ENCODE measurements at places on chromosomes 2 and 18.

GRCh38 chr2:97739020-97739892 lies 25.9 kb downstream of the ZAP70 start:
- no peak for DNase-seq

DNA sequence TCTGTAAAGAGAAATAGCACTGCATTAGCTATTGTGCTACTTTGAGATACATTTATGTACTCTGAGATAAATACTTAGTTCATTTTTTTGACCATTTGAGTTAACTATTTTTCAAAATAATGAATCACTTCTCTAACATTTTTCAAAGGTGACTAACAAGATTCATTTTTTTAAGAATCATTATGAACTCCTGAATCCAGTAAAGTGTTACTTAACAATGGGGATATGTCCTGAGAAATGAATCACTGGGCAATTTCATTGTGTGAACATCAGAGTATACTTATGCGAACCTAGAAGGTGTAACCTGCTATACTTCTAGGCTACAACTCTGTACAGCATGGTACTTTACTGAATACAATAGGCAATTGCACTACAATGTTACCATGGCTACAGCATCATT lies 355.8 kb downstream of the ARL6IP6 start:
- DNase-seq, result no peak

DNA sequence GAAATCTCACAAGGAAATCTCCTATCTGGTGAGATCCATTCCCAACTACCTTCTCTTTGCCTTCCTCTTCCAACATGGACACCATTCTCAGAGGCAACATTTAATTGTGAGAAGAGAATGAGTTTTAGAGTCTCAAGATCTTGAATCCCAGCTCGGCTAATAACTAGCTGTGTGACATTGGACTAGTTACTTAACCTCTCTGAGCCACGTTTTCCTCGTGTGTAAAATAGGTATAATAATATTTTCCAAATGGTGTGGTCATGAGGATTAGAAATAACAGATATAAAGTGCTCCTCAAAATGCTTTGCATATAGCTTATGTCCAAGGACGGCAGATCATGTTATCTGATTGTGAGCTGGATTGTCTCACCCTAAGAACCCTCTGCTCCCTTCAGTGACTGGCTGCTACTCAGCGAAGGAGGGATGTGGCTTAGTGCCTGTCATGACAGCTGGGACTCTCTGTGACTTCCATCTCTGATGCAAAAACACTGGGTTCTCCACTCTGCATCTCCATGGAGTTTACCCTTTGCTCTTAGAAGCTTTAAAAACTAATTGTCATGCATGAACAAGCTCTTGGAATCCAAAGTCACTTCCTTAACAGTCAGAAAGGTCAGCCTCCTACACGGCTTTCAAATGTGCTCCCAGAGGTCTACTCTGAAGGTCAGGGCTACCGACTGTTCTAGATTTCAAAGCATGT lies 38.4 kb upstream of the MRPL19 start:
- DNase-seq, result no peak

- DNase-seq, result no peak
Observed at GRCh38 chr2:178205853-178206521, 11.7 kb downstream of the OSBPL6 start.

GRCh38 chr18:31831903-31832302 lies 71.2 kb upstream of the SLC25A52 start:
- DNase-seq, result no peak

- DNase-seq, result no peak
Observed at GRCh38 chr2:127678991-127679390, 3.7 kb upstream of the LIMS2 start.

DNA sequence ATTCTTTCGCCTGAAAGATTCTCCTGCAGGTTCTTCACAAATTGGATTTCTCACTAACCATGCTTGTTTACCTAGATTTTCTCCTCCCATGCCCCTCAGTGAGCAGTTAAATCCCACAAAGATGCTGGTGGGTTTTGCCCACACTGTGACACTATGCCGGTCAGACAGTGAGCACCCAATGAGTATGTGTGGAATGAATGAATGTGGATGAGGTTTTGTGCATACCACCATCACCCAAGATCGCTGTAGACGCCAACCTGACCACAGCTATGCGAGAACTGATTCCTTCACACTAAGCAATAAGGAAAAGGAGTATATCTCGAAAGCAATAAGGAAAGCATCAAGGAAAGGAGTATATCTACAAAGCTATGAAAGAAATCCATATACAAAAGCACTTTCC lies 116.7 kb downstream of the PID1 start:
- no peak for DNase-seq

- no peak for DNase-seq
Observed at GRCh38 chr2:26970928-26971627, 641 bp downstream of the MAPRE3 start.

DNA sequence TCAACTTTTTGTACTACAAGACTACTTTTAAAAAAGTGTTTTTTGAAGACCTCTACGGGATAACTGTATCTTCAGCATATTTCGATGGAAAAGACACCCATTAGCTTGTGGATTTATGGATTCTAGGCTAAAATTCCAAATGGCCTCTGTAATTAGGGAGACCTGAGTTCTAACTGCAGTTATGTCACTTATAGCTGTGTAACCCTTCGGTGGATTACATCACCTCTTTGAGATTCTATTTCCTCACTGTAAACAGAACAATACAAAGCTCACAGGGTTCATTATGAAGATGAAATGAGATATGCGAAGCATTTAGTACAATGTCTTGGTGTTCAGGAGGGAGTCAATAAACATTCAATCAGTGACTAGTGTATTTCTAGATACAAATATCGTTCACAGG lies 24.2 kb downstream of the LMAN2L start:
- no peak for DNase-seq

GRCh38 chr18:79873449-79874110 lies 75.8 kb downstream of the KCNG2 start:
- no peak for DNase-seq

- DNase-seq, result no peak
Observed at GRCh38 chr2:143068509-143068908, 60.7 kb upstream of the ARHGAP15 start.

GRCh38 chr18:44325903-44326635 lies 354.6 kb upstream of the SETBP1 start:
- DNase-seq, result no peak

GRCh38 chr2:110662560-110662959 lies 15.3 kb downstream of the BUB1 start:
- DNase-seq, result no peak

- DNase-seq, result no peak
Observed at GRCh38 chr2:99682275-99683060, 192.7 kb upstream of the REV1 start.

DNA sequence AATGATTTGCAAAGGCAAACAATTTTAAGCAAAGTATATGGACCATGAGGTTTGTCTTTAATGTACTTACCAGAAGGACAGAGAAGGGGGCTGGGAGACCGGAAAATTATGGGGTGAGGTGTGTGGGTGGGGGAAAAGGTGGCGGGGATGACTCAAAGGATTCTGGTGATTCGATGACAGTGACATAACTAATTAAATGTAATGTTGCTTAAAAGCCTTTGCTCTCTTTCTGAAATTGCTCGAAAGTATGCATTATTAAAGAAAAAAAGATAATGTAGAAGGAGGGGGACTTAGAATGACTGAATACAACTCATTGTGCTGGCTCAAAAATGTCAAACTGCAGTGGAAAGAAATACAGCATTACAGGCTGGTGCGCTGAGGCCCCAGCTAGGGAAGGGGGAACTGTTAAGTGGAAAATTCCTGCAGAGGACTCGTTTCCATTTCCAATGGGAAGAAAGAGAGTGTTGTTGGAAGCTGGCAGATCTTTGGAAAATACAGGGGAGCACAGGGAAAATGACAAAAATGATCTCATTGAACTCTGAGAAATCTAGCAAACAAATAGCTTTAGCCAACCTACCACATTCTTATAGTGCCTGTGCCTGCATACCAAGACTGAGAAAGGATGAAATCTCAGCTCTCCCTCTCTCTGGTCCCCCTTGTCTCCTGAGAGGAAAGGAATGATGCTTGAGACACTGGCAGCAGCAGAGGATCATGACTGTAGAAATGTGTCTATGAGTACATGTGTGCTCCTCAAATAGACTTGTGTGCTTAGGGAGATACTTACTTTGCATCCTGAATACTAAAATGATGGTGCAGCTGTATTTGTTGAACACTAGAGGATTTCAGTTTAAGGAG lies 632.4 kb downstream of the NYAP2 start:
- DNase-seq, result no peak

DNA sequence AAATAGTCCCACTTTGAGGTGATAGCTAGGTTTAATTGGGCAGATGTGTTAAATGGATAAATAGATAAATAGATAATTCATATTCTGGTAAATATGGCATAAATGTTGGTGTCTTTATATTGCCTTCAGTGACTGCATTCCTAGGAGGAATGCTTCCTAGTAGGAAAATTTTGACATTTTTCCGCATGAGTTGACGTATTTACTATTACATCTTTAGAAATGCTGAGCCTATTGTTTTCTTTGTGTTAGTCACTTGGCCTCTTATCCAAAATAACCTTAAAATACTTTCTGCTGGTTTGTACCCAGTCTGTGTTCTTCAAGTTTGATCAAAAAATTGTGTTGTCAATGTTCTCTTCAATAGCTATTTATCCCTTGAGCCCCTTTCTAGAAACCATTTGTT lies 495.6 kb upstream of the ZEB2 start:
- no peak for DNase-seq

DNA sequence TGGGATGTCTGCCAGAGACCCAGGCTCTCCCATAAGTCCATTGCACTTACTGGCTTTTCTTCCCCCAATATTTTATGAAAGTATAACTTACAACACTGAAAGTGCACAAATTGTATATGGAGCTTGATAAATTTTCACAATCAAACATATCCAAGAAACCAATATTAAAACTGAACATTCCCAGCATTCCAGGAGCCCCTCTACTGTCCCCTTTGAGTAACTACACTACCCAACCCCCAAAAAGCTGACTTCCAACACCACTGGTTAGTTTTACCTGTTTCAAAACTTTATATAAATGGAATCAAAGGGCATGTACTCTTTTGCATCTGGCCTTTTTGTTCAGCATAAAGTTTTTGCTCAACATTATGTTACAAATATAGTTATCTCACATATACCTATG lies 35.2 kb upstream of the PKDCC start:
- DNase-seq, result no peak

GRCh38 chr2:223759569-223760430 lies 77.6 kb downstream of the AP1S3 start:
- no peak for DNase-seq

GRCh38 chr2:7878786-7879482 lies 802.9 kb upstream of the ID2 start:
- DNase-seq, result no peak

- no peak for DNase-seq
Observed at GRCh38 chr2:20596193-20596972, 54.5 kb downstream of the HS1BP3 start.

DNA sequence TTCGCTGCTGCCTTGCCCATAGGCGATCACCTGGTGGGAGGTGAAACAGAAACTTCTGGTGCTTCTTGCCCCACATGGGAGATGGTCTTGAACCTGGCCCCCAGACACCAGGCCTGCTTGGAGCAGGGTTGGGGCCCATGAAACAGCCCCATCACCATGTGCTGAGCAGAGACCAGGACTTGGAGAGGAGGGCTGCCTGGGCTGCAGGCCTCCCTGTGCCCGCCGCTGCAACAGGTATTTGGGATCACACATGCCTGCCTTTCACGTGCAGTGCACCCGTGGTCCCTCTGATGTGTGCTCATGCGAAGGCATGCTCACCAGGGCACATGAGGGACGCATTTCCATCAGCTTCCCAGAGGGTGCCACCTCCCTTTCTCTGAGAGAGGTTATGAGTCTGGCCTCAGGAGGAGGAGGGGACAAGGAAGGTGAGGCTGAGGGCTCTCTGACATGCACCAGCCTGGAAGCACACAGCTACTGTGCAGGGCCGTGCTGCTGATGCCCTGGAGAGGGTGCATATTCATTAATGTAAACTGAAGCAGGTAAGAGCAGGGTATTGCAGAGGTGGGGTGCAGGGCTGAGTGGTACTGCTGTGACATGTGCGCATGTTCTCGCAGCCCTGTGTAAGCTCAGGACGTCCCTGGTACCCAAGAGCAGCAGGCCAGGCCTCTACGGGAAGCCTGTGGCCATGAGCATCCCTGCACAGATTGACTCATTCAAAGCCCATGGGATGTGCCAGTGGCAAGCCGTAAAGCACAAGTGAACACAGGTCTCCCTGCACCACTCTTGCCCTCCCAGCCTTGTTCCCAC lies 4.2 kb upstream of the OXER1 start:
- DNase-seq, result no peak

DNA sequence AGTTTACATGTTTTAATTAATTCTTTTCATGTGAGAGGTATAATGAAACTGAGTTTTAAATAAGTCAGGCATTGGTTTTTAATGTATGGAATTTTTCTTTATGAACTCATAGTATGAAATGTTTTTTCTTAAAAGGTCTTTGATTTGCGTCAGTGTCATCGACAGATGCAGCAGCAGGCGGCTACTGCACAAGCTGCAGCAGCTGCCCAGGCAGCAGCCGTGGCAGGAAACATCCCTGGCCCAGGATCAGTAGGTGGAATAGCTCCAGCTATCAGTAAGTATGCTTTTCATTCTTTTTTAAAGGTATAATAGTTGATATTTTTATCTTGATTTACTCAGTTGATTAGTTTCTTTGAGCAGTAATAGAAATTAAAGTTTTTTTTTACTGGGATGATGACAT lies 46.5 kb downstream of the SMAD4 start:
- DNase-seq, result no peak

DNA sequence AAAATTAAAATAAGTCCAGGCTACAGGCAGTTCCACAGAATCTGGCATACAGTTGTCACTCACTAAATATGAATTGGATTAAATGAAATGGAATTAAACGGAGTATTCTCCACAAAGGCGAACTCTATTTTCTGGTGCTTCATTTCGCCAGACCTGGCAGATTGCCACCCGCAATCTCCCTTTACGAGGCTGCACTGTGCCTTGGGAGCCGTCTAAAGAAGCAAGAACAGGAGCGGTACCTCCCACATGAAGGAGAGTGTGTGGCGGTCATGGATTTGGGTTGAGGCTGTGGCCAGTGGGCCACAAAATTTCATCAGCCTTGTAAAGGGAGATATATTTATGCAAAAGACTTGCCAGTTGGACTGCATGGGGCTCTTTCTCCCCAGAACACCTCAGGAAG lies 151.0 kb downstream of the OSR1 start:
- no peak for DNase-seq

DNA sequence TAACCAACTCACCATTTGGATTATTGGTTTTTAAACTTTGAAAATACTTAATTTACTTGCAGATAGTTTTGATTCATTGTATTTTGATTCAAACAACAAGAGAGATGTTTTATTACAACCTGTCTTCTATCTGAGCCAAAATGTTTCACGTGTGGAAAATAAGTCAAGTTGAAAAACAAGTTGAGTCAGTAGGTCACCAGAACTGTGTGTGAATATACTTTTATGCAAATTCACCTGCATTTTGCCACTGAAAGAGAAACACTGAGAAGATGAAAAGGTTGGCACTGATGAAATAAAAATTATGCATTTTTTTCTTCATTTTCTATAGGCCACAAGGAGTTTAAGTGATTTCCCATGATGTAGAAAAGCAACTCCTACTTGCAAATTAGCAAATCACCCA lies 68.3 kb downstream of the ICOS start:
- DNase-seq, result no peak
